ENCODE measurements at places on chromosomes 12 and 14.
A peak's percentile ranks its signal among the peaks of the same experiment; 100 is the strongest.

- no peak for DNase-seq
Measured at GRCh38 chr12:93390549-93391297, 13.0 kb downstream of the NUDT4 start.

DNA sequence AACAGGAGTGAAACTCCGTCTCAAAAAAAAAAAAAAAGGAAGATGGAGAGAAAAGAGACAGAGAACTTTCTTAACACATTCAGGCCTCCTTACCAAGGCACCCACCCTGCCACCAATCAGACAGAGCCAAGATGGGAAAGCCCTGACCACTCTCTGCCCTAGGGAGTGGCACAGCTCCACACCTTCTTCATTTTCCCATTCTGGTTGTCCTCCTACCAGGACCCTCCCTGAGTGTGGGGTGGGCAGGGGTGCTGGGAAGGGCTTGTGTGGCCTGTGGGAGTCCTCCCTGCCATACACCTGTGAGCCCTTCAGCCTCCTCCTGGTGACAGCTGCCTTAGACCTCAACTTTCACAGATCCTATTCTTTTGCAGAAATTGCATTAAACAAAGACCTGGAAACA, 513.6 kb downstream of the BCL11B start:
- no peak for DNase-seq

- peak; percentile 45 for DNase-seq
Measured at GRCh38 chr14:104827177-104828055, 26.5 kb downstream of the ZBTB42 start.

- no peak for DNase-seq
Measured at GRCh38 chr12:49716553-49716952, 9.3 kb upstream of the FMNL3 start.

GRCh38 chr12:89983622-89984021, 275.0 kb upstream of the ATP2B1 start:
- no peak for DNase-seq

GRCh38 chr12:109920261-109920780, 20.2 kb downstream of the TCHP start:
- no peak for DNase-seq

DNA sequence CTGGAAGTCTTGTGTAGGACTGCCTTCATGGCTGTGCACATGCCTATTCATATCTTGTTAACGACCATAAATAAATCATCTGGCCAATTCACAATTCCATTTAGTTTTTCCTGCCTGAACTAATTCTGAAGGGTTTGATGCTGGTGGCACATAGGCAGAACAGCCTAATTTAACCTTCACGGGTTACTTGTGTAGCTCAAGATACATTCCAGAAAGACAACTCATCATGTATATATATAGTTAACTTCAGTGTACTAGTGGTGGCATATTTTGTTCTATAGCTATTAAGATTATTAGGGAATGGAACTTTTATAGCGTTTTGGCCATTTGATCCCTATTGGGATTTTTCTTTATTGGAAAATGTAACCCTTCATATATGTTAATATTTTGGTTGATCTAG, 31.4 kb downstream of the CFAP54 start:
- no peak for DNase-seq

- DNase-seq: no peak
Measured at GRCh38 chr12:88336076-88336739, 194.1 kb downstream of the TMTC3 start.

DNA sequence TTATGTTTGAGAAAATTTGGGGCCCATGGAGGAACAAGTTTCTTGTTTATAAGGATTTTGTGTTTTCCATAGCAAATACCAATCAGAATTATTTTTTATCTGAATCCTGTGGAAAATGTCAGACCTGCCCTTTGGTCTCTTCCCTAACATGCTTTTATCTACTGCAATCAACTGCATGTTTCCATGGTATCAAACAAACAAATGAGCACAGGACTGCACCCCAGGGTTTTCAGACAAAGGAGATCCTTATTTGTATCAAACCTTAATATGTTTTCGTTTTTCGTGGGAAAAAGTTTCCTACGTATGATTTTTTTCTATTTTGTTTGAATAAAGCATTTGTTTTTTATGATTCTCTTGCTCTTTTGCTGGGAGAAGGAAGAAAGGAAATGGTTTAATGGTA, 91.1 kb downstream of the GPR135 start:
- DNase-seq: no peak

DNA sequence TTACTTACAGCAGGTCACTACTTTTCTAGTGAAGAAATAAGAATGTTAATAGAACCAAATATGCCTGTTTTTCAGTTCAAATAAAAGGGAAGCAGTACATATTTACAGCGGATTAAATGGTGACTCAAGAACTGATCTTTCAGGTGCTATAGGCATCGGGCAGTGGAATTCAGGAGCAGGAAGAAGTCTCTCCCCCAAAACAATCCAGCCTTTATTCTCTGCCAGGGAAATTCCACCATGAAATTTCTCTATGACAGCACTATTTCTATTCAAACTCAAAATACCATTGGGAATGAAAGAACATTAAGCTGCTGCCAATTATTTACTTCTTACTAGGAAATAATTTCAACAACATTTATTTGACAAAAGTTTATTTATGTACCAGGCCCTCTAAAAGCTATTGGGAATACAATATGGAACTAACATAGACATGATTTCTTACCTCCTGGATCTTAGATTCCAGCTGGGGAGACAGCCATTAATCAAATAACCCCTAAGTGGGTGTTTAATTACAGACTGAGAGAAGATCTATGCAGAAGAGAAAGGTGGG, 60.3 kb upstream of the KRR1 start:
- no peak for DNase-seq

GRCh38 chr12:102043928-102044327, 17.9 kb downstream of the WASHC3 start:
- DNase-seq: peak; percentile 17

- DNase-seq: no peak
Measured at GRCh38 chr14:104037903-104038302, 47.6 kb upstream of the ASPG start.

GRCh38 chr12:3277306-3277943, 200.2 kb downstream of the TSPAN9 start:
- no peak for DNase-seq

GRCh38 chr12:2749580-2749979, 45.2 kb upstream of the FKBP4 start:
- DNase-seq: no peak

- no peak for DNase-seq
Measured at GRCh38 chr14:89432226-89432625, 15.2 kb upstream of the FOXN3 start.

DNA sequence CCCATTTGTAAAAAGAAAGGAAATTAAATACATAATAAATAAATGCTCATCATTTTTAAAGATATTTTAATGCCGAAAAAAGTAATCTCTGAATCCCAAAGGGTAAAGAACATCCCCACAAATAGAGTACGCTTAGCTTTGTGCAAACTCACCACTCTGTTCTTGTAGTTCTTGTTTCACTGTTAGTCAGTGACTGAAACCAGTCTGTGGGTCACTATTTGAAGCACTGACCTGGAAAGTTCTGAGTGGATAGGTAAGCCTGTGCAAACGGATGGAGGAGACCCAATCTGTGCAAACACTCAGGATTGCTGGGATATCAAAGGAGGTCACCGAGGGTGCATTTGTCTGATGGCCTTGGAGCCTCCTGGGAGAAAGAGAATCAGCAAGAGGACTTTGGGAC, 68.1 kb upstream of the TSPAN11 start:
- no peak for DNase-seq

DNA sequence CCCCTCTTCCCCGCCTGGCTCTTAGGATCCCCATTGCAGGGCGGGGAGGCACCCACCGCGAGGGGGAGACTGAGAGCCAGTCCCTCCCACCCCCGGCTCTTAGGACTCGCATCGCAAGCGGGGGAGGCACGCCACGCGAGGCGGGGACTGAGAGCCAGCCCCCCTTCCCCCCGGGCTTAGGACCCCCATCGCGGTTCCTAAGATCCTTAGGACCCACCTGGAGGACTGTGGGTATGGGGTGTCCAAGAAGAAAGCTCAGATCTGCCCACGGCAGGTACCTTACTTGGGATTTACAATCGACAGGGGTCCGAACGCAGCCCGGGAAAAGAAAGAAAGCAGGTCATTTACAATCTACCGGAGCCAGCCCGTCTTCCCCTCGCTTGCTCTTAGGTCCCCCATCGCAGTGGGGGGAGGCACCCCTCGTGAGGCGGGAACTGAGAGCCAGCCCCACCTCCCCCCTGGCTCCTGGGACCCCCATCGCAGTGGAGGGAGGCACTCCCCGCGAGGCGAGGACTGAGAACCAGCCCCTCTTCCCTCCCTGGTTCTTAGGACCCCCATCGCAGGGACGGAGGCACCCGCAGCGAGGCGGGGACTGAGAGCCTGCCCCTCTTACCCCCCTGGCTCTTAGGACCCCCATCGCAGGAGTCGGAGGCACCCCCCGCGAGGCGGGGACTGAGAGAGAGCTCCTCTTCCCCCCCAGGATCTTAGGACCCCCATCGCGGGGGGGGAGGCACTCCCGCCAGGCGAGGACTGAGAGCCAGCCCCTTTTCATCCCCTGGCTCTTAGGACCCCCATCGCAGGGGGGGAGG, 43.7 kb downstream of the DDX11 start:
- peak; percentile 53 for DNase-seq

- DNase-seq: no peak
Measured at GRCh38 chr12:93883436-93884154, 206.4 kb downstream of the CRADD start.

DNA sequence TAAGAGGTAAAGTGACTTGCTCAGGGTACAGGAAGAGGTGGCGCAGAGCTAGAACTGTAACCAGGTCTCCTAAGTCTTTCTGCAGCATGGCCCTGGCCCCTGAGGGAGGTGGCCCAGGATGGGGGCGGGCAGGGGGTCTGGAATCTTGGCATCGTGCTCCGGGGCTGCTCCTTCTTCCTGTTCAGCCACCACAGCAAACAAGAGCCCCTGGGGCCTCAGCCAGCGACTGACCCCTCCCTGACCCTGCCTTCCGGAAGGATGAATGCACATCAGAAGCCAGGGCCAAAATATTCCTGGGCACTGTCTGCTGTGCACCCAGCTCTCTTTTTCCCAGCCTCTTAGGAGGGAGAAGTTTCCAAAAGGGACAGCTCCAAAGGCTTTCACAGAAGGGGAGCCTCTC, 242.8 kb downstream of the DPF3 start:
- no peak for DNase-seq

- no peak for DNase-seq
Measured at GRCh38 chr12:110530511-110530910, 28.4 kb downstream of the RAD9B start.

Data from CD4-positive, alpha-beta T cell treated with Interleukin-6 at 100 ng/mL for 8 hours (primary cell).